Left colon (tissue), 2 donors: ENCODE measurements at places on chromosomes 13 and 19. TPM values are rescaled to one million over a fixed set of nuclear protein-coding genes. Genes with fewer than 3 reads are reported as not detected.

- no peak for DNase-seq
Observed at GRCh38 chr13:76463314-76463713, 422.9 kb downstream of the KCTD12 start.

- DNase-seq: no peak
Observed at GRCh38 chr13:77545626-77546412, 10.3 kb downstream of the SCEL start.

- DNase-seq: no peak
Observed at GRCh38 chr19:57280962-57281400, 696 bp downstream of the ZNF460 start.

GARIN5A gene
- total RNA-seq: 1.5 TPM

LYPD3 gene
- 0.56 TPM for total RNA-seq

RNF17 gene
- total RNA-seq: 0.18 TPM
